ENCODE measurements at places on chromosomes 3 and 15.

GRCh38 chr3:20405744-20406143, 219.7 kb upstream of the SGO1 start:
- DNase-seq: no peak

GRCh38 chr3:76039431-76039830, 254.1 kb upstream of the ZNF717 start:
- no peak for DNase-seq

DNA sequence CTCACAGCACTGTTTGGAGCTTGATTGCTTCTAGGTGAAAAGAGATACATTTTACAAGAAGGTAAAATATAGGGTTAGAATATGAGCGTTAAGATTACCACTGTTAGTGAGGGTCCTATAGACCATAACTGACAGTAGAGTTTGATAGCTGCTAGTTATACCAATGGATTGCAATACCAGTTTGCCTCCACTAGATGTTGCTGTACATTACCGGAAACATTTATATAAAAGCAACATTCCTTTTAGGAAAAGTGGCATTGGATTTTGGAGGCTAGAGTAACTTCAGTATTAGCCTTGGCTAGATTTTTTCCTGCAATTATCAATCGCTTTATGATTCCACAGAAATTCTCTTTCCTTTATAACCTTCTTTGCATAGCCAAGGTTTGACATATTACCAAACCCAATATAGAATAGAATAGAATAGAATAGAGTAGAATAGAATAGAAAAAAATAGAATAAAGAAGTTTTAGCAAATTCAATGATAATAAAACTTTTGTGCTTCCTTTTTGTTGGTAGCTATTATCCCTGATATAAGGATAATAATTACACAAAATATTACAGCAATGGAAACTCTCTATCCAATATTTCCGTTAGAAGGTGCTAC, 1093.6 kb upstream of the ALCAM start:
- DNase-seq: peak; percentile 1

DNA sequence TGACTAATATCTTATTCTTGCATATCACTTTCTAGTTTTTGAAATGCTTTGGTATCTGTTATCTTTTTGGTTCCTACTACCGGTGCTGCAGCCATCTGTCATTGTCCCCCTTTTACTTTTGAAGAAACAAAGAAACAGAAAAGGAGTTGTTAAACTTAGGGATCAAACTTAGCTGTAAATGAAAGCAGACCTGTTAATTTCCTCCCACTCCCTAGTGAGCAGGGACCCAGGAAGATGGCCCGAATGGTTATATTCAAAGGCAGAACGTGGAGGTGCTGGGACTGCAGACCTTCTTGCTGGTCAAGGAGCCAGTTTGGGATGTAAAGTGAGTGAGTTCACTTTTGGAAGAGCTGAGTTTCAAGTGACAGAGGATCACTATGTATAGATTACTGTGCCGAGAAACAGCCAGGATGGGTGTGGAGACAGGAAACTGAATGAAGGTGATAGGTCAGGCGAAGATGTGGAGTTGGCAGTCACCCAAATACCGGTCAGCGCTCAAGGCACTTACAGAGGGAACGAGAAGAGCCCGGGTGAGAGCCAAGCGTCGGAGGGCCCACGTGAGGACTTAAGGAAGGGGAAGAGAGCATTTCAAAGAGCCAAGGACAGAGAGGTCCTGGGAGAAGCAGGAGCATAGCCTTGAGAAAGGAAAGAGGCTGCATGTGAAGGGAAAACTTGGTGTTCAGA, 20.1 kb downstream of the KBTBD8 start:
- DNase-seq: peak; percentile 57

DNA sequence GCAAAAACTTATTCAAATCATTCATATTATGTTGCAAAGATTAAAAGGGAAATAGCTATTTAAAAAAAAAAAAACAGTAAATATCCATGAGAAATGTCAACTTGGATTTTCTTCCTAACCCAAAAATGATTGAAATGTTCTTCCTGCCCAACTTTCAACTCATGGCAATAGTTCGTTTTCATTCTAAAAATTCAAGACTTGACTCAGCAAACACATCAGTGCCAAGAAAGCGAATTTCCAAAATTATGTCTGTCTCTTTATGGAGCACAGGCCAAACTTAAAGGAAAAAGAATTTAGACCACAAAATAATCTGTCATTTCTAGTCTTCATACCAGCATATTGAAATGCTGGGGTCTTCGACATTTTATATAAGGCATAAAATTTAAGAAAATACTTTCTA, 63.7 kb downstream of the MAGI1 start:
- no peak for DNase-seq

- peak; percentile 24 for DNase-seq
Observed at GRCh38 chr3:71584394-71585011, 975 bp upstream of the FOXP1 start.

GRCh38 chr15:55770806-55771205, 27.9 kb upstream of the PRTG start:
- no peak for DNase-seq

- no peak for DNase-seq
Observed at GRCh38 chr3:43477600-43477999, 144.2 kb downstream of the ANO10 start.

GRCh38 chr15:37940876-37941275, 6.4 kb downstream of the TMCO5A start:
- no peak for DNase-seq

DNA sequence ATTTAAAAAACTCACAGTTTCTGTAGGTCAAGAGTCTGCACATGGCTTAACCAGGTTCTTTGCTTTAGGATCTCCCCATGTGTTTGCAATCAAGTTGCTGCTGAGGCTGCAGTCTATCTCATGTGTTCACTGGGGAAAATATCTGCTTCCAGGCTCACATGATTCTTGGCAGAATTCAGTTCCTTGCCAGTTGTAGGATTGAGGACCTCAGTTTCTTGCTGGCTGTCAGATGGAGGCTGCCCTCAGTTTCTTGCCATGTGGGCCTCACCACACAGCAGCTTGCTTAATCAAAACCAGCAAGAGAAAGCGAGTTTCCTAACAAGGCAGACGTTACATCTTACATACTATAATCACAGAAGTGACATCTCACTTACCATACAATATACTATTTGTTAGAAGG, 10.0 kb upstream of the TBC1D5 start:
- no peak for DNase-seq

DNA sequence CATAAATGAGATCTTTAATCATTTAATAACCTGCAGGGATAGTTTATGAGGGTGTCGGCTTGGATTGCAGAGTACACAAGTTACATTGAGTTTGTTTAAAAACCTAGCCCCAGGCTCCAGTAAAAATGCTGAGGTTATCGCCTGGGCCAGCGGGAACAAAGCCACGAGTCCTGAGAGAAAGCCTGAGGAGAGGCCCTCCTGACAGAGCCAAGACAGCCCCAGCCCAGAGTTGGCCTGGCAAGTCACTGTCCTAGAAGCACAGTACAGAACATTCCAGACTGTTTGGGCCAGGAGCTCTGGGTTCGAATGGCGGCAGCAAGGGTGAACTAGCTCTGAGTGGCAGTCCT, 32.4 kb downstream of the SEC61A1 start:
- DNase-seq: no peak

DNA sequence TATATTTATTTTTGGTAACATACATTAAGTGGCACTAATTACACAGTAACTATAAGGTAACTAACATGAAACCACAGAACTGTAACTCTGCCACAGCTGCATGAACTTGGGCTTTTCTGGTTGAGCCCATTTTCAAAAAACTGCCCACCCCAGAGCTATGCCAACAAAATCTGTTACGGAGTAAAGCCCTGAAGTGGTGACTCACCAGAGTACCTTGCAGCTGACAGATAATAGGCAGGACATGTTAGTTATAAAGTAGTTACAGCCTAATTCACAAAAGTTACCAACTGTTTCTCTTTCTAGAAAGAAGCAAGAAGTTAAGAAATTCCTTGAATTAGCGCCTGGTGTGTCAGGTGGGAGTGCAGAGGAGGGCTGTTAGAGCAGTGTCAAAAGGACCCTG, 1.5 kb upstream of the GPX1 start:
- no peak for DNase-seq

- no peak for DNase-seq
Observed at GRCh38 chr3:22895671-22896070, 307.5 kb upstream of the UBE2E2 start.

DNA sequence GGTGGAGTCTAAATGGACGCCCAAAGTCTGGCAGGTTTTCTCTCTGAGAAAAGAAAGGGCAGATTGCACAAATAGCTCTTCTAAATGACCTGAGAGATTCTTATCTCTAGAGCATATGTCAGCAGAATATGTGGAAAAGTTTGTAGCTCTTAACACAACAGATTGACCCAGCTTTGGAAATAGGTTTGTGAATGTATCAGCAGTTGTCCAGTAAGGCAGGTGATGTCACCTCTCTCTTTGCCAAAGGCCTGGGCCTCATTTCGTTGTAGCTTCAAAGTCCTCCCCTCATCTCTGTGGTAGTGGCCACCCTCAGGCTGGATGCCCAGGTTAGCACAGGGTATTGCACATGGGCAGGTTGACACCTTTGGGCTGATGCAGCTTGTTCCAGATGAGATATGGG, 36.0 kb downstream of the PDIA5 start:
- no peak for DNase-seq

GRCh38 chr15:100457201-100457600, 71.5 kb downstream of the CERS3 start:
- DNase-seq: no peak
